Stimulated activated naive CD8-positive, alpha-beta T cell treated with anti-CD3 and anti-CD28 coated beads, Interleukin-15, amount 100 ng/mL, for 72 hours (primary cell): ENCODE measurements at places on chromosomes 4 and X.

DNA sequence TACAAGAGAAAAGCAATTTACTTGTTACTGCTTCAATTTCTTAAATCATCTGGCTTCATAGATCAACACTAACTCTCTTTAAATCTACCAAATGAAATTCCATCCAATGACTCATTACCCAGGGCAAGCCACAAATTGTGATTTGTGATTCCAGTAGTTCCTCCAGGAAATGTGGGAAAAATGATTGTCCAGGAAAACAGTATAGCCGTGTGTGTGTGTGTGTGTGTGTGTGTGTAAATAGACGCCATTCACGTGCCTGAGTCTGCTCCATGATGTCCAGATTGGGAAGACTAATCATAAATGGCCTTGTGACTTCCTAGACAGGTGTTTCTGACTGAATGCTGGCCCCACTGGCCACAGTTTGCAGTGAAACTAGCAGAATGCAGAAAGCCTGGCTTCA lies 121.3 kb downstream of the HS6ST2 start:
- DNase-seq: no peak

DNA sequence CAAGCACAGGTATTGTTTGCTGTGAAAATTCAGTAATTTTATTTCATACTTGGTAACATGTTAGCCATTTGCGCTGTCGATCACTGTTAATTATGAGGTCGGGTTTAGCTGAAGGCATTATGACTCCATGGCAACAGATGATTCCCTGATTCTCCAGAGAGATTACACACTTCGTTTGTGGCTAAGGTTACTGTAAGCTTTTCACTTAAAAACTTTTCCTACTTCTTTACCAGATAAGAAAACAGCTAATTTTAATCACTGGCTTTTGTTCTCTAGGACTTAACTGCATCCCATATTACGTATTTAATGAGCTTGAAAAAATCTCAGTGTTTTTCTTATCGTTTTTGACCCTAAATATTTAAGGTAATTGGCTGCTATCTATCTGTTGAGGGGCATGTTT lies 2.1 kb downstream of the GSTCD start:
- DNase-seq: no peak

DNA sequence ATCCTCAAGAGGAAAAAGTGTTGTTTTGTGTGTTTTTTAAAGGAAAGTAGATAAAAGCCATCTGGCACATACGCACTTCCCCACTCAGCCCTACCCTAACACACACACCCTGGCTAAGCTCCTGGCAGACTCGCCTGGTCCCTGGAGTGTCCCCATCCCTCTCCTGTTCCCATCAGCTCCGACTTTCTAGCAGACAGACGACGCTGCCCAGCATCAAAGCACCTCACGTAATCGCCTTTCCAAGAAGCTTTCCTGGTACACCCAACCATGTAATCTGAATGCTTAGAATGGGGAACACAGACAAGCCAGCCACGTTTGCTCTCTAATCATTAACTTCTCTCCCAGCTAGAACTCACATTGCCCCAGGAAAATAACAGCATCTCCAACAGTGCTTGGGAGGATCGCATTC lies 116.2 kb downstream of the AFAP1 start:
- no peak for DNase-seq

GRCh38 chrX:23788521-23788920 lies 5.5 kb downstream of the SAT1 start:
- DNase-seq: no peak

GRCh38 chrX:16436348-16437188 lies 213.4 kb upstream of the S100G start:
- peak; percentile 38 for DNase-seq

GRCh38 chr4:89123451-89123851 lies 12.1 kb downstream of the TIGD2 start:
- no peak for DNase-seq
